ENCODE measurements at places on chromosomes 11 and 22.

DNA sequence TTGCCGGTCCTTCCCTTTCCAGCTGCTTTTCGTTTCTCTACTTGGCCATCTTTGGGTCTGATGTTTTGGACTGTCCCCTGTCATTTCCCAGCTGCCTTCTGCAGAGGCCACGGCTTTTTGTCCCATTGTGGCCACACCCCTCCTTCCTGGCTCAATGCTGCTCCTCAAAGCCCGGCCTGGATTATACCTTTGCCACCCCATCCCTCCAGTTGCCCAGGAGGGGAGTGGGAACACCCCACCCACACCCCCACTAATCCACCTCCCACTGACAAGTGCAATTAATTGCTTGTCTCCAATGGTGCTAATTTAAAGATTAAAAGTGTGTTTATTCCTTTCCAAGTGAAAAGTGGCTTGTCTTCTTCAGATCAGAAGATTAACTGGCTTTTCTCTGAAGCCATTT, 34.2 kb upstream of the CSNK2A3 start:
- no peak for DNase-seq

- DNase-seq, result no peak
Observed at GRCh38 chr11:124646148-124646547, 23.5 kb downstream of the TBRG1 start.

GRCh38 chr11:12989428-12990161, 19.5 kb upstream of the RASSF10 start:
- DNase-seq, result no peak

DNA sequence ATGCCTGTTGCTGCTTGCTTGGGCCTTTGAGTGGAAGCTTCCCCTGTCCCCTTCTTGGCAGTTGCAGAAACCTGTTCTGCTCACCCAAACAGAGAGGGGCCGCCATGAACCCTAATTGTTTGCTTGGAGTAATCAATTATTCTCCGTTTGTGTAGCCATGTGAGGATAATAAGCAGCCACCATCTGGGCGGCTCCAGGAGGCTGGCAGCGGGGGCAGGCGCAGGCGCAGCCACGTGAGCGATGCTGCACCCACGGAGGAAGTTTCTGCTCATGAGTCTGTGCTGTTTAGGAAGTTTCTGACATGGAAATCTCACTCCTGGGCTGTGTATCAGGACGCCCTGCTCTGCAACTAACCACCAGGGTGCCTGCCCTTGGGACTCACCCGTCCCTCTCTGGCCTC, 90.1 kb downstream of the MPPED1 start:
- DNase-seq, result no peak

DNA sequence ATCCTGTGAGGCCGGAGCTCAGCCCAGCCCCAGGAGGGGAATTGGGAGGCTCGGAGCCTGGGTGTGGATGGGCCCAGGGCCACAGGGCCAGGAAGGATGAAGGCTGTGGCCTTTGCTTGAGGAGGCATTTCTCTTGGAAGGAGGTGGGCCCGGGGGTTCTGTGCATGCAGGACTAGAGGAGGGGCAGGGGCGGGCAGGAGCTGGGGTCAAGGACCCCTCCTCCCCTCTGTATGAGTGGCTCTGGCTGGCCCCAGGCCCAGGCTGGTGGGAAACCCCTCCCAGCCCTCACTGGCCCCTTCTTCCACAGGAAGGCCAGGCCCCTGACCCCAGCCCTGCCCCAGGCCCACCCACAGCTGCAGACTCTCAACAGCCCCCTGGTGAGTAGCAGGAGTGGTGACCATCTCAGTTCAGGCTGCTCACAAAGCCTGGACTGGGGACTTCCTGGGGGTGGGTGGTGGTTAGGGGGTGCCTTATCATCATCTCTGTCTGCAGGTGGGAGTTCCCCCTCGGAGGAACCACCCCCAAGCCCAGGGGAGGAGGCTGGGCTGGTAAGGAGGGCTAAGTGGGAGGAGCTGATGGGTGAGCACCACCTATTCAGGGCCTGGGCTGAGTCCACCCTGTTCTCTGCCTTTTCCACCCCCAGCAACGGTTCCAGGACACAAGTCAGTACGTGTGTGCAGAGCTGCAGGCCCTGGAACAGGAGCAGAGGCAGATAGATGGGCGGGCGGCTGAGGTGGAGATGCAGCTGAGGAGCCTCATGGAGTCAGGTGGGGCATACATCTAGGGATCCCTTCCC, 6.0 kb downstream of the KCNK7 start:
- no peak for DNase-seq

- no peak for DNase-seq
Observed at GRCh38 chr11:74822170-74822569, 73.5 kb downstream of the RNF169 start.

DNA sequence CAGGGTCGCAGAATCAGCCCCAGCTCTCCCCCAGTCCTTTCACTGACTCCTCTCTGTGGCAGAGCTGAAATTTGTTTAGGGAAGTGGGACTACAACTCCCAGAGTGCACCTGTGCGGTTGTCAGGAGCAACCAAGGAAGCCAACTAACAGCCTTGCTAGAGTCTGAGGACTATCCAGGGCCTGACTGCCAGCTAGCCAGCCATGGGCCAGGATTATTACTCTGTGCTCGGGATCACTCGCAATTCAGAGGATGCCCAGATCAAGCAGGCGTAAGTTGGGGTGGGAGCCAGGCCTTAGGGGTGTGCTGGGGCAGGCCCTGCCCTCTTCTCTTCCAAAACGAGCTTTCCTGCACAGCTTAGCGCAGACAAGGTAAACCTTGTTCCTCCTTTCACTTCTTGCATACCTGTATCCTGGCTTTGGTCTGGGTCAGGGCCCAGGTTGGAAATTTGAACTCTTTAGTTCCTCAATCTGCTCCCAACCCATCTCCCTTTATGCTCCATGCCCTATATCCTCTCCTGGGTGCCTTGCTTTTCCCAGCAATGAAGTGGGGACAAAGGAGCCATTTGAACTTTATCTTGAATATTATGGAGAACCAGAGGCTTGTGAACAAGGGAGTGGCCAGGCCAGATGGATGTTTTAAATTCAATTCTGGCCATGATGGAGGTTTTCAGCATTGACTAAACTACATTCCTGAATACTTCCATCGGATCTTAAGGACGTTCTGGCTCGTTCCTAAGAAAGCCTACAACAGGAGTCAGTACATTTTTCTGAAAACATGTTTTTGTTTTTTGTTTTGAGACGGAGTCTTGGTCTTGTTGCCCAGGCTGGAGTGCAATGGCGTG, at the start of gene DNAJB13:
Gene DNAJB13 (plus strand): TSS at position 158 of the 842 bp plus-strand sequence. CDS start 44 bp downstream, at position 202.
- DNase-seq, result no peak

- no peak for DNase-seq
Observed at GRCh38 chr22:37926358-37926757, 20.3 kb downstream of the MICALL1 start.

DNA sequence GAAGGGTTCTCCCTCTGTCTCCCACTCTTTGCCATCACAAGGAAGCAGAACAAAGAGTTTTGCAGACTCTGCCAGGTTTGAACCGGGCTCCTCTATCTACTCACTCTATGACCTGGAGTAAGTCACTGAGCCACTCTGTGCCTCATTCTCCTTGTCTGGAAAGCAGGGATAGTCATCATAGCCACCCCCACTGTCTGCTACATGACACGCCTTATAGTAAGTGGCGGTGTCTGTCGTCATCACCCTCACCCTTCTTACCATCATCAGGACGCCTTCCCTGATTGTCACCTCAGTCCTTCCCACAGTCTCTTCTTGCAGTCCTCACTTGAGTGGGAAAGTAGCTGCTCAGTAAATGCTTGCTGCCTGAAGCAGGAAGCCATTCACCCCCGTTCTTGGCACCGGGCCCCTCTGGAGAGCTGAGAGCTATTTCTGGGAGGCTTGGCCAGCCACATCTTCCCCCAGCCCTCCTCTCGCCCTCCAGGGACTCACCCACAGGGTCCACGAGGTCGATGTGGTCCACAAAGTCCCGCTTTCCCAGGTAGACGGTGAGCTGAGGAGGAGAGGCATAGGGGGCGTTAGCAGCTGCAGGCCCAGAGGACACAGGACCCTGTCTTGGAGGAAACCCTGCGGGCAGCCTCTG, 46.4 kb downstream of the TPBGL start:
- no peak for DNase-seq

GRCh38 chr11:1540074-1540473, 32.0 kb downstream of the DUSP8 start:
- DNase-seq, result no peak

DNA sequence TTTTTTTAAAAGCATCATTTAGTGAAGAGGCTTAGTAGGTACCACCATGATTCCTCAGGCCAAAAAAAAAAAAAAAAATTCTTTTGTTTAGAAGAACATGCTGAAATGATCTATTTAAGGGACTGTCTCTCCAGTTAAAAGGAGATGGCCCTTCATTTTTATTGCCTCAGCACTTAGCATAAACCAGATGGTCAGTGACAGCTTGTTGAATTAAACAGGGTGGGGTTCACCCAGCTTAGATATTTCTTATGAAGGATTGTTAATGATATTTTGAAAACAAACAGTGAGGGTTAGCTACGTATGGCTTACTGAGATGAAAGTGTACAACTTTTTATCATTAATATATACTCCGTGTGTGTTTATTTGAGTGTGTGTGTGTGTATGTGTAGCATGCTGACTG, 203.7 kb downstream of the FAM181B start:
- no peak for DNase-seq

GRCh38 chr11:86695373-86695772, 23.0 kb upstream of the ME3 start:
- no peak for DNase-seq

Data from CD4-positive, alpha-beta T cell treated with Interleukin-4 for 4 hours (primary cell).